Fibroblast of pulmonary artery (primary cell): ENCODE measurements at places on chromosomes 4 and X.

GRCh38 chrX:134369576-134369975 is 90.4 kb upstream of the HPRT1 start:
- DNase-seq, result no peak

GRCh38 chrX:16654093-16654492 is 4.1 kb downstream of the S100G start:
- no peak for DNase-seq

GRCh38 chrX:48800574-48801279 is 1.1 kb upstream of the HDAC6 start:
- no peak for DNase-seq

- peak; percentile 42 for DNase-seq
These were observed 16.2 kb downstream of the RASSF6 start for GRCh38 chr4:73603854-73604584.

DNA sequence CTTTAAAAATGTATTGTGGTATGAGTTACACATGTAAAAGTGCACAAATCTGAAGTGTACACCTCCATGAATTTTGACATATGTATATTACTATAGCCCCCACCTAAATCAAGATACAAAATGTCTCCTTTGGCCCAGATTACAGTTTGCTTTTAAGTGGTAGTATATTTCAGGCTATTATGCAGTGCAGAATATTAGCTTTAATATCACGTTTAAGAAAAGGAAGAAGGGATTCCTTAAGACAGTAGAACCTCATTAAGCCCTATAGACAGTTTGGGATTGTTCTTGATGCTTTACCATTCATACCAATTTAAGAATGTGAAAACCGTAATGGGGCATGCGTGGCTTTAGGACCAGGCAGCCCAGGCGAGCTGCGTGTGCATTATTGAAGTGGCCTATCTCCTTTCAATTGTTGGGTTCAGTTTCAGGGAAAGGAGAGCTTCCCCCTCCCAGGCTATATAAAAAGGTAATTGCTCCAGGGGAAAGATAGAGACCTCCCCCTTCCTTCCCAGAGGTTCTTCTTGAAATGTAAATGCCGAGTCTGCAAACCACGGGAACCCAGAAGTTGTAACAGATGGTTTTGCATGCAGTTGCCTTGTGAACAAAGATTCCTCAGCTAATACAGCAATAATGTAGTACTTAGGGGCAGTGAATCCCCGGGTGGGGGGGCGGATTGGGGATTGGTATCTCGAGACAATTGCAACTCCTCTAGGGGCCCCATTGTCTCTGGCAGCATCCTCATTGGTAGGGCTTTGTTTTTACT is 106.1 kb downstream of the UCHL1 start:
- DNase-seq, result no peak

DNA sequence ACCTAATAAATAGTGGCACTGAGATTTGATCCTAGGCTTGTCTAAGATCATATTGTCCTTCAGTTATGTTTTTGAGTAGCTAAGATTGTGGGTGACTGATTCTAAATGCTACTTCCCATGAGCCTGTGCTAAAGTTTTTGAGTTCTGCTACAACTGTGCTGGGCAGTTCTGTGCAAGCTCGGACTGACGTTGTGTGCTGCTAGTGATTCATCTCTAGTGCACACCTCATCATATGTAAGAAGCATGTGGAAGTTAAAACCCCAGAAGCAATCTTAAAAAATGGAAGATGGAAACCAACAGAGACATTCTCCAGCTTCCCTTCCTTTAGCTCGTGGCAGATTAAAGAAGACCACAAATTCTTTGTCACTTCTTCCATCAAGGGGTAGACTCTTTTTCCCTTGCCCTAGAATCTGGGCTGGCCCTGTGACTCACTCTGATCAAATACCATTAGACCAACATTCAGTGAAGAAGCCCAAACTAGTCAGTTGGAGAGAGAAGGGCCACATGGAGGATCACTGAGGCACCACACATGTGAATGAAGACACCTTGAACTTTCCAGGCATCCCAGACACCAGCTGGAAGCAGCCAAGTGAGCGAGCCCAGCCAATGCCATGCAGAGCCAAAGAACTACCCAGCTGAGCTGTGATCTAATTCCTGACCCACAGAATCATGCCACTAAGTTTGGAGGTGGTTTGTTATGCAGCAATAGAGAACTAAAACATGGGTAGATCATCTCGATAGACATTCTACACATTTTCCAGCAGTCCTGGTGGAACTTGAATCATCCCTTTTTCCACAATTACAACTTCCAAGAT is 16.8 kb downstream of the ARHGAP6 start:
- DNase-seq, result no peak

- peak; percentile 74 for DNase-seq
These were observed 16.4 kb upstream of the NKRF start for GRCh38 chrX:119622356-119623232.

DNA sequence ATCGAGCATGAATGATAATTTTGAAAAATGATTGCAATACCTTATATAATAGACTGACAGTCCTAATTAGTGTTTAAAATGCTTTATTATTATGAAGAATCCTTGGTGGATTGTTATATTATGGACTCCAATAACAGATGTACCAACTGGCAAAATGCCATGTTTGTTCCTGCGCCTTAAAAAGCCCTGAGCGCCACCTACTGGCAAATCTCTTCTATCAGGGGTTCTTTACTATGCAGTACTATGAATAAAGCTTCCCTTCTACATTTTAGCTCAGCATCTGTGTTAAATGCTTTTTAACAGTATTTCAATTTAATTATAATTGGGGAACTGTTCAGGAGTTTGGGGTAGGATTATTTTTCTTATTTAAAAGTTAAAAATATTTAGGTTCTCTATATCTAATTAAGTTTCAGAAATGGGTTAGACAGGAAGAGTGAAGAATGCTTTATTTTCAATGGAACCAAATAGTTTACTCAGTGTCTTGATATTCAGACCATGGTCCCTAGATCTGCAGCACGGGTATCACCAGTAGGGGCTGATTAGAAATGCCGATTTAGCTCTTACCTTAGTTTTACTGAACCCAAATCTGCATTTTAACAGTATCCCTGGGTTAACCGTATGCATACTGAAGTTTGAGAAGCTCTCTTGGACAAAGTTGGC is 20.0 kb downstream of the CFAP97 start:
- peak; percentile 96 for DNase-seq

DNA sequence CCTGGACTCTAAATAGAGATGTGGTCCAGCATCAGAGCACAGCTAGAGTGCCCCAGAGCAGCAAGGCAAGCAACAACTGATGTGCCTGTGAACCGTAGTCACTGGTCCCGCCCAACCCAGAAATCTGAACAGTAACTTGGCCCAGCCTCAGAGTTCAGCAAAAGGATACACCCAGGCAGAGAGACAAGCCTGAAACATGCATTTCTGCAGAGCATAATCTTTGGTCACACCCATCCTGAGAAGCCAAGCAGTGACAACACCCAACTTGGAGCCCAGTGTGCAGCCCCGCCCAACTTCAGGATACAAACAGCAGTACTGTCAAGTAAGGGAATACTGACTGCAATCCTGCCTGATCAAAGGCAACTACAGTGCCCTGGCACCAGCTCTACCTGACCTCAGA is 78.9 kb downstream of the CCDC160 start:
- no peak for DNase-seq

GRCh38 chr4:140098455-140099160 is 55.4 kb downstream of the MAML3 start:
- peak; percentile 90 for DNase-seq

GRCh38 chrX:11143931-11144678 is 33.0 kb downstream of the HCCS start:
- peak; percentile 87 for DNase-seq

DNA sequence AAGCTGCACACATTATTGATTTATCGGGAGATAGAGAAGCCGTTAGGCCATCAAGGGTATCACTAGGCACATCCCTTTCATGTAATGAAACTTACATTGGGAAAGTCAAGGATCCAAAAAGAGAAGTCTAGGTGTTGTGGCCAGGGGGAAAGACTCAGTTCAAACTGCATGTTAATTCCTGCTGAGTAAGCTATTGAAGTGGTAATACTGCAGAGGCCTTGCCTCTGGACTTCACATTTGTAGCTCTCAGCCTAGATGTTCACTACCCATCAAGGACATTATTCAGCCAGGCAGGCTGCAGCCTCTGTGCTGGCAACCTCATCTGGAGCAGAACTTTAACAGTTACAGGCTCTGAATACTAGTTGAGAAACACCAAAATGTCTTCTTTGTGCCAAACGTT is 2094.5 kb upstream of the AGA start:
- DNase-seq, result no peak

DNA sequence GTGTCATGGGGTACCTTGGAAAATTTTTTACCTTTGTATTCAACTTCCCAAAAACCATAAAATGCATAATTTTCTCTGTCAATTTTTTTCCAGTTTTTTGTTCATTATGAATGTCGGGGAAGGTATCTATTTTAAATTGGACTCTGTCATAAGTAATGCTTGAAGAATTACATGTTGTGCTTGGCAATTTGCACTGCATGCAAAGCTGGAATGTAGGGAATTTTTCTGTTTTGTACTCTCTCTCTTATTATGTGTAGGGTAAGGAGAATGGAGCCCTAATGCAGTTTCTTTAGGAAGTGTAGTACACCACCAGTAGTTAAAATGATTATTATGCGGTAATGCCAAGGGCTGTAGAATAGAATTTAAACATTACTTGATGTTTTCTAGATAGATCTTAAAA is 137.7 kb upstream of the LIMCH1 start:
- DNase-seq, result peak; percentile 4

DNA sequence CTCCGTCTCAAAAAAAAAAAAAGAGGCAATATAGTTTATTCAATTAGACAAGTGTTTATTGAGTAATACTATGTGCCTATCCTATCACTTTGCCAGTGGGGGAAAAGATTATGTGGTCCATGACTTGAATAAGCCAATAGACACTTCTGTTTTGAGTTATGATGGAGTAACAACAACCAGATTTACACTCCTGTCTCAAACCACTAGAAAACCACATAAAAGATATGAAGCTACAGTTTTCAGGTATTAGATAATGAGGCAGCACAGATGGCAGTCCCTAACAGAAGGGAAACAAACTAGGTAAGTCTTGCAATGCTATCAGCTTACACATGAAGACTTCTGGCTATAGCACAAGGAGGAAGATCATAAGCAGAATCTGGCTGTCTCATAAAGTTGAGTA is 22.5 kb downstream of the NFXL1 start:
- DNase-seq, result no peak

DNA sequence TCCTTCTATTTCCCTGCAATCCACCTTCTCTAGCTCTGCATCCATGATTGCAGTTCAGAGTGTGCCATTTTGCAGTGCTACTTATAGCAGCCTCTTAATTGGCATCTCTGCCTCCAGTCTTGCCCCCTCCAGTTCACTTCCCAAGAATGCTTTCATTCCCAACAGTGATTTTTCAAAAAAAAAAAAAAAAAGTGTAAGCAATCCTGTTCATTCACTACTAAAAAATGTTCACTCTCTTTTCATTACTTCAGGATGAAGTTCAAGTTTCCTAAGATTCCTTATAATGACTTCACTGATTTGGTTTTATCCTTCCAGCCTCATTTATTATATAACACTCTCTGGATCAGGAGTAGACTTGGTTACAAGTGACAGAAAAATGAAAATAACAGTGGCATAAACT is 124.7 kb upstream of the LNX1 start:
- no peak for DNase-seq

- DNase-seq, result no peak
These were observed 72.2 kb downstream of the FAM184B start for GRCh38 chr4:17708992-17709762.

DNA sequence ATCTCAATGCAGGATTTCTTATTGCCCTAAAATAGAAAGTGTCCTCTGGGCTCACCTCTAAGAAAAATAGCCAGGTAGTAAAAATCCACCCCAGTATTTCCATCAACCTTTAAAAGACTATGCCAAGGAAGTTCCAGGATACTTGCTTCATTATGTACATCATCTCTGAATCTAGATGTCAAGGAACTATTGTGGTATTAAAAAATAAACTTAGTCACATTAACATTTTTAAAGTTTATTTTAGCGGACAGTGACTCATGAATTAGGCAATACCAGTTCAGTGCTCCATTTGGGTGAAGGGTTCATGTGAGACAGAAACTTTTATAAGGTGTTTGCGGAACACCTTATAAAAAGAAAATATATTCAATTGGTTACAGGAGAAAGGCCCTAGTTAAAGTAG is 209.2 kb downstream of the ADAM29 start:
- DNase-seq, result peak; percentile 6

- DNase-seq, result peak; percentile 31
These were observed 89.7 kb downstream of the SYTL5 start for GRCh38 chrX:38095971-38096529.

GRCh38 chr4:76729980-76730379 is 168.0 kb downstream of the SOWAHB start:
- peak; percentile 24 for DNase-seq

- no peak for DNase-seq
These were observed 32.4 kb downstream of the CYTL1 start for GRCh38 chr4:4986841-4987240.

DNA sequence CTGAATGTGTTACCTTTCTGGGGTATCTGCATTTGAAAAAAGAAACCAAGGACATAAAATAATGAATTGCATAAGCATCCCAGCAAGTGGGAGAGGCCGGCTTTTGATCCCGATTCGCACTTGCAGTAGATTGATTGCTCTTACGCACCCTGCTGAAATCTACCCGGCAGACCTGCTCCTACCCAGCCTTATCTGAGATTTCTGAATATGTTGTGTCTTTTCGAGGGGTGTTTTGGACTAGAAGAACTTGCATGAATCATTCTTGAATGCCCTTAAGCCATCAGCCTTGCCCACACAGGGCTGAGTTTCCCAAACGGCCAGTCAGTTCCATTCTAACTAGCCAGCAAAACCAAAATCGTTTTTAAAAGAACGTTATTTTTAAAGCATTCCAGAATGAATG is 174.4 kb upstream of the BCOR start:
- no peak for DNase-seq

- peak; percentile 39 for DNase-seq
These were observed 244.2 kb upstream of the MAB21L2 start for GRCh38 chr4:150337734-150338133.

- no peak for DNase-seq
These were observed 109.7 kb downstream of the NKX6-1 start for GRCh38 chr4:84389406-84389805.

- DNase-seq, result peak; percentile 68
These were observed at the start of gene MSL3 for GRCh38 chrX:11757719-11758399. Gene MSL3, plus strand, starts transcription at chrX:11758237. Its CDS starts 27 bp downstream, at chrX:11758264.

GRCh38 chrX:149221230-149221629 is 283.9 kb downstream of the IDS start:
- no peak for DNase-seq

DNA sequence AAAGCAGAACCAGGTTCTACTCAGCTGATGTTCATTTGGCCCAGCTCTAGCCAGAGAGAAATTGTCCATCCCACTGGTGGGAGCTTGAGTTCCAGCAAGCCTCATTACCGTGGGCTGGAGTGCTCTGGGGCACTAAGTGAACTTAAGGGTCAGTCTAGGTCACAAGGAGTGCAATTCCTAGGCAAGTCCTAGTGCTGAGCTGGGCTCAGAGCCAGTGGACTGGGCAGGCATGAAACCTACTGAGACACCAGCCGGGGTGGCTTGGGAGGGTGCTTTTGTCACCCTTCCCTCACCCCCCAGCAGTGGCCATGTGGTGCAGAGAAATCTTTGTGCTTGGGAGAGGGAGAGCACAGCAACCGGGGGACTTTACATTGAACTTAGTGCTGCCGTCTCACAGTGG is 39.4 kb downstream of the GSX2 start:
- DNase-seq, result no peak
